CD4-positive, alpha-beta T cell treated with Interleukin-12 subunit alpha and Interleukin-12 subunit beta, for 1 hour (primary cell): ENCODE measurements at places on chromosomes 7 and 10.

- no peak for DNase-seq
Measured at GRCh38 chr10:18501198-18501597, 150.2 kb downstream of the NSUN6 start.

DNA sequence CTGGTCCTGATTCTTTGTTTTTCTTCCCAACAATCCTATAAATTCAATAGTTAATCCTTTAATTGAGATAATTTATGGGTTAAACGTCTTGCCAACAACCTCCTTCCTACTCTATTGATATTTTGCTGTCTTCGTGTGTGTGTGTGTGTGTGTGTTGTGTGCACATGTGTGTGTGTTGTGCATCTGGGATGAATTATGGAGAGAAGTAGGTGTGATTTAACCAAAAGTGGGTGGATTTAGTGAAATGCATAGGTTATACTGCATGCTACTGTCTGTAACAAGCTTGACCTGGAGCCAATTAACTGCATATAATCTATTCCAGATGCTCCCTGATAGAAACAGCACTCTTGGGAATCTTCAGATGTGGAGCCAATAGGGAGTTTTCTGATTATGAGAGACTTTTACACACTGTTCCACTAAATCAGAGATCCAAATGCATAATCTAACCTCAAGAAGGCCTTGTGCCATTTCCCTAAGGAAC lies 61.2 kb downstream of the SEMA3D start:
- DNase-seq: no peak

DNA sequence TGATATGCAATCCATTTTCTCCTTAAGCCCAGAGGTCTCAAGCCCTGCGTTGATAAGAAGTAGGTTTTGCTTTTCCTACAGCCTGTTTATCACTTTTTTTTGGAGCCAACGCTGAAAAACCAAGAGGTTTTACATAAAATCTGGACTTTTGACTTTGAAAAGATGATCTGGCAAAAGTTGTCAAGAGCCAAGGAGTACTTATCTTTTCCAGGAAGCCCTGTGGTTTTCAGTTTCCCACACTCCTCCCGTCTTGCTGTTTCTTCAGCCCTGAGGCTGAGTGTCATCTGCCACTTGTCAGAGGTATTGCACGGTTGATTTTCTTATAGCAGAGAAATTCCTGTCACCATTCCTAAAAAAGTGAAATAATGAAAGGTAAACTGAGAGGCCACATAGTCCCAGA lies 108.7 kb downstream of the TYW1 start:
- DNase-seq: peak; percentile 3

- no peak for DNase-seq
Measured at GRCh38 chr10:132516771-132517725, 20.5 kb upstream of the INPP5A start.

- no peak for DNase-seq
Measured at GRCh38 chr10:126838316-126838715, 66.9 kb upstream of the DOCK1 start.

GRCh38 chr7:40175725-40176510 lies 41.1 kb downstream of the SUGCT start:
- DNase-seq: no peak

- DNase-seq: no peak
Measured at GRCh38 chr10:80701706-80702105, 164.0 kb downstream of the SH2D4B start.

- no peak for DNase-seq
Measured at GRCh38 chr7:1638215-1638661, 31.8 kb upstream of the ELFN1 start.

DNA sequence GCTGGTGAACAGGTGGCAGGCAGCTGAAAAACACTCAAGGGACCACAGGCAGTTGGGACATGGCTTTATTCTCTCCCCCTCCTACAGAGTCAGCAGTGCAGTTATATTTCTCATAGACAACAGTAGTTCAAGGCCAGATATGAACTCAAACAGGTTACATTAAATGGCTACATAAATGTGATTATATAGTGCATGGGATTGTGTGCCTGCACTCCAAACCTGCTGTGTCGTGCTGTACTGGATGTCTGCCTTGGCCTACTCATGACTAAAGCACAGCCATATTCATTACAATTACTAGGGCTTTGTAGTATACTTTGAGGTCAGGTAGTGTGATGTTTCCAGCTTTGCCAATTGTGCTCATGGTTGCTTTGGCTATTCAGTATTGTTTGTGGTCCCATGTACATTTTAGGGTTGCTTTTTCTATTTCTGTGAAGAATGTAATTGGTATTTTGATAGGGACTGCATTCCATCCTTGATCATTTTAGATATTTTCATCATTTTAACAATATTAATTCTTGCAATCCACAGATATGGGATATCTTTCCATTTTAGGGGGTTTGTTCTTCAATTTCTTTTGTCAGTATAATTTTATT lies 393.6 kb downstream of the CNTNAP2 start:
- DNase-seq: peak; percentile 6

DNA sequence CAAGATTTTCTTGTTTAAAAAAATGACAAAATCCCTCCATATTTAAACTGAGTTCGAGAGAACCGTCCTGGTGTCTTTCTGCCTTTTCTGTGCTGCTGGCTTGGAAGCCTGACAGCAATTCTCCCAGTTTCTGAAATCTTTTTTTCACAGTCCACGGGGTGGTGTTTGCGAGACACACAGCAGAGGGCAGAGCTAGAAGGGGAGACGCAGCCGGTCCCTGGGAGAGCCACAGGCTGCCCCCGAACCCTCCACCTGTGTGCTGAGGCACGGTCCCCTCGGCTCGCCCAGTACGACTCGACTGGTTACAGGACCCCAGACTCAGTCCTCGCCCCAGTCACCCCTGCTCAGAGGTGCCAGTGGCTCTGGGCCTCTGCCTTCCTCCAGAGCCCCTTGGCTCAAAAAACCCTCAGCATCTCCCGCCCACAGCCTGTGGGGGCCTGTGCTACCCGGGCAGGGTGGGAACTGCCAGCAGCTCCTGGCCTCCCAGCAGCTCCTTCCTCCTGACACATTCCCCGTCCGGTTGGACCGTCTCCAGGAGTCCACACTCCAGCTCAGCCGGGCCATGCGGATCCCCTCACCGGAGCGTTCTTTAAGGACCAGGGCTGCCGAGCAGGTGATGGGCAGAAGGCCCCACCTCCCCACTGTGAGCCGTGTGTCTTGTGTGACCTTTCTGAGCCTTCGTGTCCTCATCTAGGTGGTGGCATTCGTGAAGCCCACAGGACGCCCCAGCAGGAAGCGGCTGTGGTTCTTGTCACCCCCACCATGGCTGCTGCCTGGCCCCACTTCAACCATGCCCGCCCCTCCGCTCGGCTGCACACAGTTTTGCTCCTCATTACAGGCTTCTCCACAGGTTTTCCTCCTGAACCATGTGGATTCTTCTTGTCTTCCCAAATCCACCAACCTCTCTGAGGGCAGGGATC lies 52.3 kb upstream of the EN2 start:
- no peak for DNase-seq

GRCh38 chr7:119572132-119572531 lies 700.8 kb upstream of the KCND2 start:
- DNase-seq: no peak

DNA sequence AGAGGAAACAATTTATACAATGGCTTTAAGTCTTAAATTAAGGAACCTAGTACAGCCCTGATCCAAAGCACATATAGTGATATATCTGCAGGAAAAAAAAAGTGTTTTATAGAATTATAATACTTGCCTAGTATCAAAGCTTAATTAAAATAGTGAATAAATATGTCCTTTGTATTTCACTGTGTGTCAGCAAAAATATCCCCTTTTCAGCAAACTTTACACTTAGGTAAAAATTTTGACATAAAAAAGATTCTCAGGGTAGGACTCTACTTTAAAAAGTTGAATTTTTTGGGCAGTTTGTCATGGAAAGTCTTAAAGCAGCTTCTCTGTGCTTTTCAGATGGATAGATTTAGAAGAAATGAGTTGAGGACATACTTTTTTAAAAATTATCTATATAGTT lies 12.7 kb upstream of the NEBL start:
- DNase-seq: no peak

DNA sequence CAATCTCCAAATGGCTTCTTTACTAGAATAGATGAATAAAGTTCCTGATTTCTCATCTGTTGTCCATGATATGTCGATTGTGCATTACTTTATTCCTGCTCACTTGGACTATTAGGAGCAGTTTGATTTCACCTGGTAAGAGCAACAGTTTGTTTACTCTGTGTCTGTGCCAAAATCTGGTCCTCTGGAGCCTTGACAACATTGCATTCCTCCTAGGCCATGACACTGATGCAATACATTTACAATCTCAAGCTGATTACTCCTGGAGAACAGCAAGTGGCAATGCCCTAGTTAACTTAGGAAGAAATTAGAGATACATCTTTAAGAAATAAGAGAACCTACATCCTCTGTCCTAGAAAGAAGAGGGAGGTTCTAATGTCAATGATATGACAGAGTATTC lies 71.8 kb downstream of the SGCE start:
- no peak for DNase-seq
